ENCODE measurements at places on chromosomes 13 and 19.

DNA sequence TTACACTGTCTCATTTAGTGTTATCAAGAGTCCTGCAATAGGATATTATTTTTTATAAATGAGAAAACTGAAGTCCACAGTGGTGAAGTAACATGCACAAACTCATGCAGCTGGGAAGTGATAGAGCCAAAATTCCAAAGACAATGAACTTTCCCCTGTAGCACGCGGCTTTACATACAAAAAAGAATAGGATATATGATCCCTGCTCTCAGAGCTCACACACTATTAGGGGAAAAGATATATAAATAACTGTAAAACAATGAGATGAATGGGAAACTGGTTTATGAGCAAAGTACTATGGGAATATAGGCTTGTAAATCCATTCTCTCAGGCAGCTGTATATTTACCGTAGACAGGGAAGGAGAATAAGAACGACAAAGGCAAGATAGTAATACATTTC lies 39.7 kb downstream of the THSD1 start:
- no peak for DNase-seq

DNA sequence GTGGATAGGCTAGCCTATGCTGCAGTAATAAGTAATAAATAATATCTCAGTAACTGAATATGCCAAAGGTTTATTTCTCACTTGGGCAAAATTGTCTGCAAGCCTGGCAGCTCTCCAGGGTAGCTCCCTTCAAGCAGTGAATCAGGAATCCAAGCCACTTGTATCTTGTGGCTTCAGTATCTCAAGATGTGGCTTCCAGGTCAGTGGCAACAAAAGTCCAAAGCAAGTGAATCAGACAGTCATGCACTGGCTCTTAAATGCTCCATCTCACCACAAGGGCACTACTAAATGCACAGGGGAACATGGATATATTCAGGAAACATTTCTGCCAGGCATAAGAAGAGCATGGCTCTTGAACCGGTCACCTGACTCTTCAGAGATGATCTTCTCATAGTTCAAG lies 126.3 kb downstream of the KCTD12 start:
- no peak for DNase-seq

- DNase-seq = no peak
Observed at GRCh38 chr13:99484473-99484872, 16.8 kb upstream of the TM9SF2 start.

DNA sequence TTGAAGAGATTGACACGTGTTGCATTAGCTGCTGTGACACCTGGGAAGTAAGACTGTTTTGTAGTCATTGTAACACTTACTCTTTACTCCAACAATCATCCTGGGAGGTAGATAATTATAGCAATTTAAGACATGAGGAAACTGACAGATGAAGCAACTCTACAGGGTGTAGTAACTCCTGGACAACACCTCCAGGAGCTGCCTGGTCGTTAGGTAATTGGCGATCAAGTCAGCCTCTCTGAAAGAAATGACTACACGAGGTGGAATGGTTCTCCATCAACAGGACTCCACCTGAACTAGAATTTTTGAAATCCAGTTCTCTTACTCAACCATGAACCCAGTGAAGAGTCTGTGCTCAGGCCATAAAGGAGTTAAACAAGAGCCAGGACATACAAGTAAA lies 43.0 kb upstream of the LRCH1 start:
- no peak for DNase-seq

DNA sequence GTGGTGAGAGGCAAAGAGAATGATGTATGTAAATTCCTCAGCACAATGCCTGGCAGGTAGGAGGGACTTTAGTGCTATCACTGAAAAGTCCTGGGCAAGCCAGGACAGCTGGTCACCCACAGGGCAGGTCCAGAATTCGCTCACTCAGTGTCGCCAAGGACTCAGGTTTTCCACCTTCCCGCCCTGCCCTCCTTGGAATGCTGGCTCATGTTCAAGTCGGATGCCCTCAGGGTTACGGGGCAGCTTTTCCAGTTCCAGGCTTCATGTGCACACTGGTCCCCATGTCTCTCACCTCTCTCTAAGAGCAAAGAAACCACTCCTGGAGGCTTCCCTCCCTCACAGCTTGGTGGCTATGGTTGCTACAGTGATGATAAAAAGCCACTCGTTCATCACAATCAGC lies 24.8 kb upstream of the NAXD start:
- DNase-seq = no peak

- no peak for DNase-seq
Observed at GRCh38 chr19:21513651-21514050, 8.2 kb downstream of the ZNF429 start.

GRCh38 chr13:104553896-104554295 lies 1487.7 kb upstream of the SLC10A2 start:
- DNase-seq = no peak

DNA sequence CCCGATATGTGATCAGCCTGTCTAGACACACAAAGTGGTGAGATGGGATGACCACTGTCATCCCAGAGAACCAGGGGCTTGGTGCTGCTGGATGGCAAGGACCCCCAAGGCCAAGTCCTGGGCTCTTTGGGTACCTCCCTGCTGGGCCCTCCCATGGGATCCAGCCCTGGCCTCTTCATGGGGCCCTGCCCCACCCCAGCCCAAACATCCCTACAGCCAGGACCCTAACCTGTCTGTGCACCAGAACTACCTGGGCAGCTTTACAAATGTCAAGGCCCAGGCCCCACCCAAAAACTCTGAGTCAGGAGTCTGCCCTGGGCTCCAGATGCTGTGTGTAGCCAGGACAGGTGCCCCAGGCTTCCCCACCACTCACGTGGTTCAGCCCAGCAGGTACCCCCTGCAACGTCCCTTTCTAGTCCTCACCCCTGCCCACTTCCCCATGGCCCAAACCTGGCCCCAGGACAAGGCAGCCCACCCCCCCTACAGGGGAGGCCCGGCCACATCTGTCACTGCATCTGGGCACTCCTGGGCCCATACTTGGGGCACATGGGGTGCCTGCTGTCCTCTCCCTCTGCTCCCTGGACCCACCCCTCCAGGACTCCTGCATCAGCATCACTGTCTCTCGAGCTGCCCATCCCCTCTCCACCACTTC lies 233.5 kb downstream of the TUBA3C start:
- DNase-seq = no peak

- no peak for DNase-seq
Observed at GRCh38 chr13:34502011-34502410, 440.1 kb upstream of the NBEA start.

GRCh38 chr13:52127378-52127777 lies 1.5 kb downstream of the NEK5 start:
- DNase-seq = no peak

DNA sequence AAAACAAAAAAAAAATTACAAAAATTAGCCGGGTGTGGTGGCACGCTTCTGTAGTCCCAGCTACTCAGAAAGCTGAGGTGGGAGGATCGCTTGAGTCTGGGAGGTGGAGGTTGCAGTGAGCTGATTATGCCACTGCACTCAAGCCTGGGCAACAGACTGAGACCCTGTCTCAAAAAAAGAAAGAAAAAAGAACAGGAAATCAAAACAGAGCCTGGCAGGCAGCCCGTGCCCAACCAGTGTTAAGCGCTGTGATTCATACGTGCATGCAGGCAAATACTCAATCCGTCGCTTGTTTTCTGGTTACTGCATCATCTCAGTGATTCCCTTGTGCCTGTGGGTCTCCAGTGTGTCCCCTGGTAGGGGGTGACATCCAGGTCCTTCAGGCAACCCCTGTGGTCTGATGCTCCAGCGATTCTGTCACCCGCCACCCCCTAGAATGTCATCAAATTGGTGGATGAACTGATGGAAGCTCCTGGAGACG lies 18.1 kb downstream of the DDX39A start:
- no peak for DNase-seq

DNA sequence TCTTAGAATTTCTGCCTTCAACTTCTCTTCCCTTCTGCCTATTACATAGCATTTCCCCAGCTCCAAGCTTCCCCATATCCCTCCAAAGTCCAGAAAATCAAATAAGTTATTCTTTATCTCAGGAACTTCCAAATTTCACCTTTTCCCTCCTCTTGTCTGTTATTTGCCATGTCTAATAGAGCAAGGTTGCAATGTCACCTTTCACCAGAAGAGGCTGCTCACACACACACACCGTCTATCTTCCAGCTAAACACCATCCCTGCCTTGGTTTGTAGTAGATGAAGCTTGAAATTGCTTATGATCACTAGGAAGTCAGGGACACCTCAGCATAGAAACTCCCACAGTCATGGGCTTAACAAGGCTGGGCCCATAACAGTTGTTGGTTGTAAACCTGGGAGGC lies 48.4 kb downstream of the ZNRF4 start:
- no peak for DNase-seq

- DNase-seq = no peak
Observed at GRCh38 chr19:15122331-15123030, 15.3 kb downstream of the SYDE1 start.

- DNase-seq = no peak
Observed at GRCh38 chr13:61187471-61187870, 228.2 kb downstream of the PCDH20 start.

GRCh38 chr13:91278888-91279287 lies 68.6 kb upstream of the MIR17HG start:
- DNase-seq = no peak

DNA sequence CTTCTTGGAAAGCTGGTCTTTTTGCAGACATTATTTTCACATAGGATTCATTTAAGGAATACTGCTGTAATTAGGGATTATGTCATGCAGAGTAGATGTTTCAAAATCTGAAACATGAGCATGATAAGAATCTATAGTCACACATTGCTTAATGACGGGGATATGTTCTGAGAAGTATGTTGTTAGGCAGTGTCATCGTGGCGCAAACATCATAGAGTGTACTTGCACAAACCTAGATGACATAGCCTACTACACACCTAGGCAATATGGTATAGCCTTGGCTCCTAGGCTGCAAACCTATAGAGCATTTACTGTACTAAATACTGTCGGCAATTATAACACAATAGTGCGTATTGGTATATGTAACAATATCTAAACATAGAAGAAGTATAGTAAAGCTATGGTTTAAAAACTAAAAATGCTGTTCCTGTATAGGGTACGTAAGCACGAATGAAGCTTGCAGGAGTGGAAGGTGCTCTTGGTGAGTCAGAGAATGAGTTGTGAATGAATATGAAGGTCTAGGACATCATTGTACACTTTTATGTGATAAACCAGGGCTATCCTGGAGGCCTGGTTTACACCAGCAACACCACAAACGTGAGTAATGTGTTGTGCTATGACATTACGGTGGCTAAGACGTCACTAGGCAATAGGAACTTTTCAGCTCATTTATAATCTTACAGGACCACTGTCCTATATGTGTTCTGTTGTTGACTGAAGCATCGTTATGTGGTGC lies 283.1 kb downstream of the MTUS2 start:
- no peak for DNase-seq

GRCh38 chr13:94956417-94957110 lies 244.2 kb upstream of the SOX21 start:
- DNase-seq = no peak

DNA sequence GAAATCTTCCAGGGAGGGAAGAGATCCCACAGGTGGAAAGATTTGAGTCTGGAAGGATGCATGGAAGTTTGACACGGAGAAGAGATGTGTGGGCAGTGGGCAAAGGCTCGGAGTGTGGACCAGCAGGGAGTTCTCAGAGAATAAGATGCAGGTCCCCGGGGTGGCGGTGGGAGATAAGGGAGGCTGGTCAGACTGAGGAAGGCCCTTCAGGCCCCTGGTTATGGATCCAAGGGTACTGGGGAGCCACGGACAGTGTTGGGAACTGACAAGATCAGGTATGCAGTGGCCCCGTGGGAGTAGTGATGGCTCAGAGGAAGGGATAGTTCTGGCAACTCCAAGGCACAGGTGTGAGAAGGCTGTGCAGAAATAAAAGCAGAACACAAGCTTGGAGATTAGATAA lies 2.5 kb downstream of the CAMSAP3 start:
- no peak for DNase-seq

GRCh38 chr19:2239771-2240770 lies 3.4 kb downstream of the SF3A2 start:
- no peak for DNase-seq

GRCh38 chr13:40137400-40137799 lies 481.9 kb downstream of the COG6 start:
- no peak for DNase-seq

DNA sequence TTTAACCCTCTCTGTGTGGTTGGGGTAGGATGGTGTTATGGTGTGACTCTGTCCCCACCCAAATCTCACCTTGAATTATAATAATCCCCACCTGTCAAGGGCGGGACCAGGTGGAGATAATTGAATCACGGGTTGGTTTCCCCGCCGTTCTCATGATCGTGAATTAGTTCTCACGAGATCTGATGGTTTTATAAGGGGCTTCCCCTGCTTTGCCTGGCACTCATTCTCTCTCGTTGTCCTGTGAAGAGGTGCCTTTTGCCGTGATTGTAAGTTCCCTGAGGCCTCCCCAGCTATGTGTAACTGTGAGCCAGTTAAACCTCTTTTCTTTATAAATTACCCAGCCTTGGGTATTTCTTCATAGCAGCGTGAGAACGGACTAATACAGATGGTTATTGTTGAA lies 68.8 kb downstream of the ARHGEF7 start:
- DNase-seq = no peak

DNA sequence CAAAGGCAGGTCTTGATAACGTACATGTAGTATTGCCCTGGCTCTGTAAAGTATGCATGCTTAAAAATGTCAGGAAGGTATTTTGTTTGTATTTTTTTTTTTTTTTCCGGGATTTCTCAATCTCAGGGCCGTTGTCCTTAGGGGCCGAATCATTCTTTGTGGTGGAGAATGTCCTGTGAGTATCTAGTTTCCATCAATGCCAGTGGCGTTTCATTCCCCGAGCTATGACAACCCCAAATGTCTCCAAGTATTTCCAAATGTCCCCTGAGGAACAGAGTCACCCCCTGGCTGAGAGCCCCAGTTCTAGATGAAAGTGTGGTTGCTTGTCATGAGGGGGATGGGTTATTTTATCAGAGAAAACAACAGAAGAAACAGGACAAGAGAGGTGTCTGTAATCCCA lies 68.7 kb downstream of the ACSBG2 start:
- DNase-seq = no peak

- DNase-seq = no peak
Observed at GRCh38 chr13:114017028-114017630, 43.3 kb upstream of the C13orf46 start.

DNA sequence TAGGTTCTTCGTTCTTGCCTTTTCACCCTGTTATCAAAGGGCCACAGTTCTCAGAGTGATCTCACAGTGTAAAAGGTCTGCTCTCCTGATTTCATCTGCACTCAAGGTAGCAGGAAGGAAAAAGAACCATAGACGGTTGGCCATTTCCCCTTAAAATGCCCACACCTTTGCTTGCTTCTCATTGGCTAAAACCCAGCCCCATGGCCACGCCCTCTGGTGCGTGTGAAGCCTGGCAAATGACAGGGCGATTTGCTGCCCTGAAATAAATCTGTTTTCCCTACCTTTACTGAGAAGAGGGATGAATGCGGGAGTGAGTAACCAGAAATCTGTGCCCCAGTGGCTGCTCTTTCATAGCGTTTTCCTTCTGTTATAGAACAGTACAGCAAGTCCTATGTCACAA lies 269.3 kb downstream of the POU4F1 start:
- DNase-seq = no peak

- no peak for DNase-seq
Observed at GRCh38 chr19:3978145-3978544, 7.1 kb downstream of the EEF2 start.

GRCh38 chr19:58154287-58154678 lies 3.7 kb upstream of the ZNF329 start:
- no peak for DNase-seq

All from activated naive CD4-positive, alpha-beta T cell (primary cell).